ENCODE measurements at places on chromosomes 5 and 9.

- DNase-seq: no peak
These were observed 17.0 kb upstream of the NTNG2 start for GRCh38 chr9:132144708-132145365.

- no peak for DNase-seq
These were observed 58.8 kb upstream of the RAI14 start for GRCh38 chr5:34597034-34598027.

- DNase-seq: no peak
These were observed 111.7 kb upstream of the NUDT12 start for GRCh38 chr5:103674251-103674650.

DNA sequence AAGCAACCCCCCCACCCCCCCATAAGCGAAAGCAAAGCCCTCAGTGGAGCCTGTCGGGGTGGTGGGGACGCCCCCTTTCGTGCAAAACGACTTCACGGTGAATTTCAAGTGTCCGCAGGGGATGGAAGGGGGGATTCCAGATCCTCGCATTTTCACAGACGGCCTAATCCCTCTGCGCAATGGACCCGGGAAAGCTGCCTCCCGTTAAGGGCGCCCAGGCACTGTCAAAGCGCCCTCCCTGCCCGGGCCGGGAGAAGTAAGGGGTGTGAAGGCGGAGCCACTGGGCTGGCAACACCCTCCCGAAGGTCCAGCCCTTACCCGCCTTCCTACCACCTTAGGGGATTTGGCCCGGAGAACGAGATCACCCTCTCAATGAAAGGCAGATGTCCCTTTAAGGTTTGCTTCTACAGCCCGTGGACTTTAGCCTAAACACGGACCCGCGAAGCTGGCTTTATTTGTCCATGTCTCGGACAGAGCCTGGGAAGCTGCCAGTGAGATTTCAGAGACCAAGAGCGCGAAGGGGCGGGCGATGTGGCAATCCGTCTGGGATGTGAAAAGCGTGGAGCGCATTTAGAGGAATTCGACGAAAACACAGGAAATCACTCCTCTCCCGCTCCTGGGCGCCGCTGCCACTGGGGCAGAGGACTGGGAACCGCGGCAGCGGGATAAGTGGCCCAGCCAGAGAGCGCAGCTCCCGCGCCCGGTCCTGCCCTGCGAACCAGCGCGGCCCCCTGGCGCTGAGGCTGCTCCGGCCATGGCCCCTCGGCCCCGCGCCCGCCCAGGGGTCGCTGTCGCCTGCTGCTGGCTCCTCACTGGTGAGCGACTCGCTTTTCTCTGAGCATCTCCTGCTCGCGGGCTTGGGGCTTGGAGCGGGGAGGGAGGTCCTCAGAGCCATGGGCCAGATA is at the start of the genes ITGA1 and PELO:
Gene ITGA1, plus strand, starts transcription at position 317 of the 905 bp plus-strand sequence. Its CDS starts 438 bp downstream, at position 755.
Gene PELO, plus strand, starts transcription at position 317 of the 905 bp plus-strand sequence. CDS start 12,479 bp downstream, outside the sequence.
- peak; percentile 54 for DNase-seq

GRCh38 chr5:115298811-115299210 is 2.4 kb upstream of the CCDC112 start:
- no peak for DNase-seq

DNA sequence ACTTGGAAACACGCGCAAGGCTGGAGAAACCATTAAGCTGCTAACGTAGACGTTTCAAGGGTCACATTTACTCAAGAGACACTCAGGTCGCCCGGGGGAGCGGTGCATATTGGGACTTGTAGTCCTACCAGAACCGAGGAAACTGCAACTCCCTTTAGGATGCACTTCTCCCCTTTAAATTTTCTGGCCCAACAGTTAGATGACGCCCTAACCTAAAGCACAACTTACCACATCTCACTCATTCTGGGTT is 384 bp upstream of the DMXL1 start:
- DNase-seq: no peak

GRCh38 chr5:80275347-80275746 is 19.5 kb upstream of the SERINC5 start:
- DNase-seq: no peak

- no peak for DNase-seq
These were observed 61.6 kb downstream of the SETX start for GRCh38 chr9:132293145-132293721.

GRCh38 chr5:96826071-96826470 is 18.3 kb upstream of the ERAP1 start:
- no peak for DNase-seq

DNA sequence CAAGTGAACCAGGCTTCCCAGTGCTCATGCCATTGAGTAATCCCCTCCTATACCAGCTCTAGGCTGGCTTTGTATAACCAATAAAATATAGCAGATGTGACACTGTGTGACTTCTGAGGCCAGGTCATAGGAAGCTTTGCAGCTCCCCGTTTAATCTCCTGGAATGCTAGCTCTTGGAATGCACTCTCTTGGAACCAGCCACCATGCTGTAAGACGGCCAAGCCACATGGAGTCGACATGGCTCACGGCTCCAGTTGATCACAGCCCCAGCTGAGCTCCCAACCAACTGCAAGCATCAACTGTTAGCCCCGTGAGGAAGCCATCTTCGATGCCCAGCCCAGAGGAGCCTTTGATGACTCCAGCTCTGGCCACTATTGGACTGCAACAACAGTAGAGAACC is 74.5 kb downstream of the SH3TC2 start:
- no peak for DNase-seq

GRCh38 chr5:79518718-79519117 is 4.8 kb upstream of the HOMER1 start:
- DNase-seq: no peak

GRCh38 chr5:95219411-95219810 is 65.5 kb downstream of the MCTP1 start:
- DNase-seq: no peak

GRCh38 chr9:26605367-26605766 is 287.2 kb downstream of the CAAP1 start:
- DNase-seq: no peak

GRCh38 chr9:127395497-127396252 is 1.3 kb upstream of the SLC2A8 start:
- DNase-seq: no peak

GRCh38 chr5:175847503-175847902 is 23.9 kb upstream of the CPLX2 start:
- no peak for DNase-seq

- peak; percentile 94 for DNase-seq
These were observed at the start of the genes NDOR1 and TMEM203 for GRCh38 chr9:137205126-137206069. TSS of gene NDOR1 (plus strand) at chr9:137205700. CDS start at chr9:137205778, 78 bp downstream. TSS of gene TMEM203 (minus strand) at chr9:137205648. CDS start at chr9:137205414, 234 bp downstream.

DNA sequence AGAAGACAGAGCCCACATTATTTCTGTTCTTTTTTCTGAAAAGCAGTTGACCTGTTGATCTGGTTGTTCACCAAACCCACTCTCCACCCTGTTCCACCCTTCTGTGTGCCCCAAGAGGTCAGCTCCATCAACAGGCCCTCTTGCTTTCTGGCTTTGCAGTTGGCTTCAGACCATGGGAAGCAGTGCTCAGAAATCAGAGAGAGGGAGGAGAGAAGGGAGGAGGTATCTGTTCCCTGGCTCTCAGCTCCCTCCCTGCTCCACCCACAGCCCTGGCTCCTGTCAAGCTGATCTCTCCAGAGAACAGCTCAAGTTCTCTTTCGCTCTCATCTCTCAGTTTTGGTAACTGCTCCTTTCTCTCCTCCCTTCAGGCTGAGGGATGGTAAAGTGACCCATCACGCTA is 144.2 kb upstream of the RAI14 start:
- DNase-seq: no peak

DNA sequence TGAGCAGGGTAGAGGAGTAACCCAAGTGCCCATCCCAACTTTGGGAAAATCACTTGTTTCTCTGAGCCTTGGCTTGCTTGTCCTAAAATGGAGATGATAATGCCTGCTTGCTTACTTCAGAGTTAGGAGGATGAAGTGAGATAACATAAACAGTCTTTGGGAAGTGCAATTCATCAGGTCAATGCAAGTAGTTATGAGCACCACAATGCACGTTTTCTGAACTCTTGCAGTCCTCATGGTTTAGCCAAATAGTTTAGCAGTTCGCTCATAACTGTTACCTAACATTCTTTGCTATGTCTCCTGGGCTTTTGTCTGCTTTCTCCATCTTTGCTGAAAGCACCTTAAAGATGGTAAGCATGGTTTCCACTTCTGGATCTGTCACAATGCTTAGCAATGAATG is 270.0 kb downstream of the ADAMTSL1 start:
- no peak for DNase-seq

DNA sequence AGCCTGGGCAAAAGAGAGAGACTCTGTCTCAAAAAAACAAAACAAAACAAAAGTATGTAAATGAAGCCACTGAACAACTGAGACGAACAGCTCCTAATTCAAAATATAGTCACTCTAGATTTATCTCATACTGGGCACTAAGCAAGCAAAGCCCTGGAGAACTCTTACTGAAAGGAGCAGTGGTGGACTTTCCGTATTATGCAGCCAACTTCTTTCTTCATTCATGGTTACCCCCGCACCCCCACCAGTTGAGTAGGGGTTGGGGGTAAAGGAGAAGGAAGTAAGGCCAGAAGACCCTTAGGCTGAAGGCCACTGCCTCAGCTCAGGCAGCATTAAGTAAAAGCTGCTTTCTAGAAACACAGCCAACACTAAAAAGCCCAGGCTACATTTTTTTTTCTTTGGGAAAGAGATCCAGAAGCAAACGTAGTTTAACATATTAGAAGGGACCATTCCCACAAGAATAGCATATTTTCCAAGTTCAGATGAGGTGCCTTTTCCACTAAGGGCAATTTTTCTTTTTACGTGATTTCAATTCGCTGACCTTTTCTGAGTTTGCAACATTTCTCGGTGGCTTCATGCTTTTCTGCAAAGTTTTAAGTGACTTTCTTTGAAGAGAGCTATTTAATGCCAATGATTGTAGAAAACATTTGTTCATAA is 55.3 kb downstream of the MAPKAP1 start:
- DNase-seq: no peak

- DNase-seq: no peak
These were observed 1.7 kb downstream of the SSBP2 start for GRCh38 chr5:81749192-81749560.

DNA sequence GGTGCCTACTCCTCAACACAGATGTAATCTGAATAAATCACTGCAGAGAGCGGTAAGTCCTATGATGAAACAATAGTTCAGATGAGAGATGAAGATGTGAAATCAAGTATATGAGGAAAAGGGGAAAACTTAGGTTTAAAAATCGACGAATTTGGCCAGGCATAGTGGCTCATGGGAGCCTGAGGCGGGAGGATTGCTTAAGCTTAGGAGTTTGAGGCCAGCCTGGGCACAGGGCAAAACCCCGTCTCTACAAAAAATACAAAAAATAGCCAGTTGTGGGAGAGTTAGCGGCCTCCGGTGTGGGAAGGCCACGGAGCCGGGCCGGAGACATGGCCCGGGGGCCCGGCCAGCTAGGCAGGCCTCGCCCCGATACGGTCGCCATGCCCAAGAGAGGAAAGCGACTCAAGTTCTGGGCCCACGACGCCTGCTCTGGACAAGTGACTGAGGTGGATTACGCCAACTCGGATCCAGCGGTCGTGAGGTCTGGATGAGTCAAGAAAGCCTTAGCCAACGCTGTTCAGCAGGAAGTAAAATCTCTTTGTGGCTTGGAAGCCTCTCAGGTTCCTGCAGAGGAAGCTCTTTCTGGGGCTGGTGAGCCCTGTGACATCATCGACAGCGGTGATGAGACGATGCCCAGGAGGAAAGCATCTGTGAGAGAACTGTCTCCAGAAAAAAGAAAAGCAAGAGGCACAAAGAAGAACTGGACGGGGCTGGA is 62.8 kb upstream of the SUB1 start:
- DNase-seq: no peak

DNA sequence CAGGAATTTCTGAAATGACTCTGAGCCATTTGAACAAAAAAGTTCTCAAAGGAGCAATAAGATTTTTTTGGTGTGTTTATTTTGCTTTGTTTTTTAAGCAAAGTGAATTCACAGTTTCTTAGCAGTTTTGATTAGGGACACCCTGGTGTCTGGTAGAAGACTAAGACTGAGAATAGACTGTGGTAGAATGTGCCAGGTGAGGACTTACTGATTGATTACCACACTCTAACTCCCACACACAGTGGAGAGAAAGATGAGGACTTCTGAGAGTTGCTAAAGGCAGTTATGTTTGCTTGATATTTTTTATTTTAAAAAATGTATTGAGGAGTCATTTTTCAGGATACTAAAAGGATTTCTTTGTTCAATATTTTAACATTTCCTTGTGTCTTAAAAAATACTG is 175.1 kb downstream of the CD180 start:
- DNase-seq: no peak

DNA sequence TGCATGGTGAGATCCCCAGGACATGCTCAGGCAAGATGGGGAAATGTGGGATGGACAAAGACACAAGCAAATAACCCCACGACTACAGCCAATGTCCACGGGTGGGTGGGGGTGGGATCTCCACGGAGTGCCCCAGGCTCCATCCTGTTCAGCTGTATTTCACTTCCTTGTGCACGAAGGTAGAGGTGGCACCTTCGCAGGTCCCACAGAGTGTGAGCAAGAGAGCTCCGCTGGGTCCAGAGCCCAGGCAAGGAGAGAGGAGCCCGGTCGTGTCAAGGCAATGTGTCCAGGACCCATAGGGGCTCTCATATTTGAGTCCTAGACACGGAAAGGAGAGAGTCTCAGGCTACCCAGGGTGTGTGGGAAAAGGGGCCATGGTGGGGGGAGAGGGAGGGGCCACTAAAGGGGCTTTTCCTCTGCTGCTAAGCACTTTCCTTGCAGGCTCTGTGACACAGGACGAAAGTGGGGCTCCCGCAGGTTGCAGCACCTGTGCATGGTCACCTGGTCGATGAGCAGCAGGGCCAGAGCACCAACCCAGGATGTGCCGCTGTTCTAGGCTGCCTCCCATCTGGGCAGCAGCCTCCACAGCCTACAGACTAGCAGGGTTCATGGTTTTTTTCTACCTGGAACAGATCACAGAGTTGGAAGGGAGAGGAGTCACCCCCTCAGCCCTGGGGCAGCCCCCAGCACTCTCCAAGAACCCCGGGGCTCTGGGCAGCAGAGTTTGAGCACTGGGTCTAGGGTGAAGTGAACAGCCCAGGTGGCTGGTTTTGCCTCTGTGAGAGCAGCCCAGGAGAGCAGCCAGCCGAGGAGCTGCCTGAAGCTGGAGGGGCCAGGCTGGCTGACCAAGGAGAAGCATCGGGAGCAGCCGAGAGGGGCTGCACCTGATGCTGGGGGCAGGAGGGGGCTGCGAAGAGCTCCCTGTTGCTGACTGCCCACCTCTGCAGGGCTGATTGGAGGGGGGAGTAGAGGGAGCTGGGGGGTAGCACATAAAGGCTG is 100.7 kb upstream of the MVB12B start:
- no peak for DNase-seq

DNA sequence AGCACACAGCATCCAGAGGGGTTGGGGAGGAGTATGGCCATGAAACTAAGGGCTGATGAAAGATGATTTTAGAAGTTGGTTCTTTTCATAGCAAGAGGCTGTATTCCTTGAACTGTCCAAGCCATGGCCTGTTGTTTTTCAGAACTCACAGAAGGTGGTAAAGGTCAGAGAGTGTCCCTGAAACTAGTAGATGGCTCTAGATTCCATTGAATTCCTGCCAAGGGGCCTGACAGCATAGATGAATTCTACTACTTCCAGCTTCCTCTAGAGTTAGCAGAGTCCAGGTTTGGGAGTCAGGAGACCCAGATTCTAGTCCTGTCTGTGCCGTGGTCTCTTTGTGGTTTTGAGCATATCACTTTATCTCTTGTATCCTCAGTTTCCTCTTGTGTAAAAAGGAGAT is 101.6 kb downstream of the GRIA1 start:
- no peak for DNase-seq

DNA sequence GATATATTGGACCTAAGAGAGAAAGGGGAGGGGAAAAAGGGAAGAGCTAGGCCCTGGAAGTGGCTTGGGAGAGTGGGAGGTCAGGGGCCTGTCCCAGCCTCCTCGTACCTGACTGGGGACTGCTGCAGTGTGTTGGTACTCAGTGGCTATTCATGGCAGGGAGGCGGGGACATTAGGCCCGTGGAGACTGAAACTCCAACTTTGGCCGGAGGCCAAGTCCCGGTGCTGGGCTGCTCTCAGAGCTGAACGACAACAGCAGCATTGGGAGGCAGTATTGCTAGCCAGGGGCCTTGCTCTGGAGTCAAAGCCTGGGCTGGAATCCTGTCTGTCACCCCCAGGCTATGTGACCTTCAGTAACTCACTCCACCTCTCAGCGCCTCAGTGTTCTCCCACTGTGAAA is 37.8 kb downstream of the NEURL1B start:
- no peak for DNase-seq

All from B cell (primary cell).